ENCODE measurements at places on chromosomes 4 and X.

DNA sequence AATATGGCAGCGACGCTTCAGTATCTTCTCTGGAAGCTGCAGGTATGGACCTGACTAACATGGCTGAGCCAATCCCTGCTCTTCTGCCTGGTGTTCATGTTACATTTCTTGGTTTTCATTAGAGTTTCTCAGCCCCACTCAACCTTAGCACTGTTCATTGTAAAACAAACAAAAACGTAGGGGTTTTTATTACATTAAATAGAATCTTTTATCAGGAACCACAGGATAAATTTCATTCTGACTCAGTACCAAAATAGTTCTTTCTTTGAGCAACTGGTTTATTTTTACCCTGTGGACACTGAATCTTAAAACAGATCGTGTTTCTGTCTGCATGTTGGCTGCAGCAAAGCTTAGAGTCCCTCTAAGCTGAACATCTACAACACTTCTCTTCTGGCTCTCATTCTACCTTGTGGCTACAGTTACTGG is 27.1 kb downstream of the FHIP1A start:
- no peak for DNase-seq

- DNase-seq: no peak
Observed at GRCh38 chrX:3963980-3964379, 250.5 kb upstream of the PRKX start.

DNA sequence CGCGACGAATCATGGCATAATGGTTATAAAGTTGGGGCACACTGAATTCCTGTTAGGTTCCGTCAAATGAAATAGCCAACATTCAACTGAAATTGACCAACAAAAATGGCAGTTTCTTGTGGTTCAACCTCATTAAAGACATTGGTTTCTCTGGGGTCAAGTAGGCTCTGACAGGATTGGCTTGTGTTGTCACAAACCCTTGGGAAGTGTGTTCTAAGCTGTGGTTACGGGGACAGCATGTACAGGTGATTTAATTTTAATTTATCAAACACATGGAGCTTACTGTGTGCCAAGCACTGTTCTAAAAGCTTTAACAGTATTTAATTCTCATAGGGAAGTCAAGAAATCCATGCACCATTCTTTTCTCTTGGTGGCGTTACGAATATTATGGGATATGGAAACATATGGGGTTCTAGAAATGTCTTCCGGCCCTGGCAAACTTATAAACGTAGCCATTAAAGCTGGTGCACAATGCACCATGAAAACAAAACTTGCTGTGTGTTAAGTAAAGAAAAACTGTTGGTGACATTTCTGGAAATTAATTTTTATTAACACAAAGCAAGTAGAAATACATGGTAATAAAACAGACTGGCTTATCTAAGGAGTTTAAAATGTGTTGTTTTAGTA is 891 bp downstream of the XK start:
- DNase-seq: no peak

DNA sequence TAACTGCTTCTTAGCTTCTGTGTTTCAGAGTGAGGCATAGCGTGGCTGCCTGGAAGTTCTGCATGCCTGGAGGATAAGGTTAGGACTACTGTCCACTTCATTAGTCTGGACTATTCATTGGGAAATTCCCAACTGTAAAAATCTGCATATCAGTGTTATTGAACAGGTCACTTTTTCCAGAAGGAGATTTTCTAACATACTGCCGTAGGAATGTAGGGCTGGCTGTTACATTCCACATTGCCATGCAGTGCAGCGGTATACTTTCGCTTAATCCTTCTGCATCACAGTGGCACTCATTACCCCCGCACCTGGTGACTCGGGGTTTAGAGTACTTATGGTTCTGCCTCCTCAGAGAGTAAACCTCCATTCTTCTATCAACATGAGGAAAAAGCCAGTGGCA is 104.6 kb downstream of the NPFFR2 start:
- no peak for DNase-seq

DNA sequence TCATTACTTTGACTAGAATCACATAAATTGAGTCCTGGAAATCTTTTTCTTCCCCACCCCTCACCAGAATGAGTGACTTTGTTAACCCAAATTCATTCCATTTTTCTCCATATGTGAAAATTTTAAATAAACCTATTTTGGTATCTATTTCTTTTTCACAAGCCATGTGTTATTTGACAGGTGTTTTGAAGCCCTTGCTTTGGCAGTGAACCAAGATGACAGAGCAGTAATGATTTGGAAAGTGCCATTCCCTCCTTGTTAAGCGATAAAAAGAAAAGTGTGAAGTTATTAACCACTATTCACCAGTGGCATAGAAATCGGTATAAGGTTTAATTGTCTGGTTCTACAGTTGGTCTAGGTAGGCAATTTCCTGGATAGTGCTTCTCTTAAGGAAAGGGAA is 66.1 kb downstream of the POLA1 start:
- DNase-seq: no peak

GRCh38 chr4:150988238-150988637 is 26.8 kb downstream of the LRBA start:
- DNase-seq: no peak

GRCh38 chrX:151621422-151621821 is 57.9 kb downstream of the PASD1 start:
- no peak for DNase-seq

DNA sequence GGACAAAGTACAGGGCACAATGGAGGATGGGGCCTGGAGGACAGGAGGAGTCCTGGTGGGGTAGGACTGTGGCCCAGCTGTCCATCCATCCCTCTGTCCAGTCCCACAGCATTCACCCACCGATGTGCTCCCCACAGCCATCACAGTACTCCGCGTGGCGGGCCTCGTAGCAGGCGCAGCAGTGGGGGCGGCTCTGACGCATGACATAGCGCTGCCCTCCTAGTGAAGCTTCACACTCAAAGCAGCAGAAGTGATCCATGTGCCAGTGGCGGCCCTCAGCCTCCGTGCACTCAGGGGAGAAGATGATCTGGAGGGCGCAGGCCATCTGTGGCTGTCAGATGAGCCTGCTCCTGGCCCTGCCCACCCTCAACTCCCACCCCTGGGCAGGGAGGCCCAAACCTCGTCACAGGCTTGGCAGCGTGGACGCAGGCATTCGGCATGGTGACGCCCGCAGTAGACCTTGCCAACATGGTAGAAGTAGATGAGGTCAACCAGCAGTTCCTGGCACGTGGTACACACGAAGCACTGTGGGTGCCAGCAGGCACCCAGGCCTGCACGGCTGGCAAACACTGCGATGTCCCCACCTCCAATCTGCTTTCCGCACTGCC is 6.3 kb downstream of the PLP2 start:
- no peak for DNase-seq

DNA sequence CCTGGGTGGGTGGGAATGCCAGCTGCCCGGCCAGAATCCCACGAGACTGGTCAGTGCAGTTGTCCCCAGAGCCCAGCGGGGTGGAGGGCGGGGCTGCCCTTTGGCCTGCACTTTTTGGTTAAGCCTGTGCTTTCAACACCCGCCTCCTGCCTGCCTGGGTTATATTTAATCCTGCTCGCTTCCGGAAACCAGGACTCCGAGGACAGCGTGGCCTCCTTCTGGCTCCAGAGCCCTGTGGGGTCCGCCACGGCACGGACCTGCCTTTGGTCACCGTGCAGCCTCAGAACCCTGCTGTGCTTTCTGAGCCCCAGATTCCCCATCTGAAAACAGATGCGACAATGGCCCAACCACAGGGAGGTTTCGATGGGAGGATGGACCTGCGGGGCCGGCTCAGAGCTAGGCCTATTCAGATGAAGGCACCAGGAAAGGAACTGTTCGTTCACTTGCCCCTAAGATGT is 29.4 kb upstream of the KIAA0232 start:
- DNase-seq: no peak

Data from activated effector memory CD4-positive, alpha-beta T cell treated with Interleukin-2 at 50 U/mL for 16 hours (primary cell).